ENCODE measurements at places on chromosomes 11 and 22.

GRCh38 chr11:3849297-3849874, 6.1 kb upstream of the STIM1 start:
- no peak for DNase-seq

DNA sequence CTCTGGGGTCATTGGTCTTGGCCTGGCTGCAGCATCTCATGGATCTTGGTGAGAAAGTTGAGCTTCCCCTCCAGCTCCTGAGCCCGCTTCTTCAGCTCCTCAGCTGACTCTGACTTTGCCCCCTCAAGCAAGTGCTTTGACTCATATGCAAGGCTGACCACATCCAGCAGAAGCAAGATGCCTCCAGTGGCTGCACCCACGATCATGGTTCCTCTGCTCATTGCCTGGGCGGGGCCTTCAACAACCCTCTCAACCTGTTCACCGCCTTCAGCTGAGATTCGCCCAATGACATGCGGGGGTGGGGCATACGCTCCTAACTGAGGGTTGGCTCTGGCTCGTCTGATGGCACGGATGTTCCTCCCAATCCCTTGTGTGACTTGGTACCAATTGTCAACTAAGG, 11.9 kb downstream of the APOL2 start:
- no peak for DNase-seq

GRCh38 chr11:9600644-9601036, 27.2 kb downstream of the WEE1 start:
- DNase-seq = no peak

GRCh38 chr11:97430877-97431276, 1041.1 kb downstream of the JRKL start:
- no peak for DNase-seq

DNA sequence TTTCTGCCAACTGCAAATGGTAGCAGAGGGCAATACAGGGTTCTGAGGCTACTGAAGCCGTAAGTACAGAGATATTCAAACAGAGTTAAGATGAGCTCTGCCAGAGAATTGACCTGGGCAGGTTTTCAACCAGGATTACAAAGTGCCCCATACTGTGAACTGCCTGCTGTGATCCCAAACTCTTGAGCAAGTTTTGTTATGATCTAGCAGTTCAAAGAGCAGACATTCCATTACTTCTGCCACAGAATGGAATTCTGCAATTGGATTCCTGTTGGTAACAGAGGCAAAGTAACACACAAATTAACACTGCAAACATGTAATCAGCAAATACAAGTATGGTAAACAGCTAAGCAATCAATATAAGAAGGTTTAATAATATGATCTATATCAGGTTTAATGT, 31.2 kb downstream of the ALG9 start:
- no peak for DNase-seq

- no peak for DNase-seq
Observed at GRCh38 chr11:100328626-100329340, 358.3 kb upstream of the ARHGAP42 start.

- DNase-seq = no peak
Observed at GRCh38 chr22:41245917-41246499, 5.3 kb upstream of the CHADL start.
